ENCODE measurements at places on chromosomes 5 and 9. TPM values are rescaled to one million over a fixed set of nuclear protein-coding genes. Genes with fewer than 3 reads are reported as not detected.

The FBN2 gene
- total RNA-seq = 34.1 TPM

The NEURL1B gene
- total RNA-seq = 24.0 TPM

The PRRX2 gene
- 0.85 TPM for total RNA-seq

The FAM78A gene
- total RNA-seq = 47.3 TPM

The GTF2H2C gene
- total RNA-seq = 18.0 TPM

The ENTPD2 gene
- 1.5 TPM for total RNA-seq

The STKLD1 gene
- total RNA-seq = not detected

The ZFP37 gene
- 1.0 TPM for total RNA-seq

The TNPO1 gene
- 69.8 TPM for total RNA-seq

The RORB gene
- 1.2 TPM for total RNA-seq

The TAF11L5 gene
- not detected for total RNA-seq

The UBE2R2 gene
- 40.6 TPM for total RNA-seq

The KIAA1958 gene
- total RNA-seq = 5.6 TPM

The CCL28 gene
- total RNA-seq = 0.60 TPM

The TTC23L gene
- not detected for total RNA-seq

The SVEP1 gene
- 8.8 TPM for total RNA-seq

The AK1 gene
- 844 TPM for total RNA-seq

The CCDC171 gene
- total RNA-seq = 1.8 TPM

The VLDLR gene
- total RNA-seq = 144 TPM

The SLC1A1 gene
- 3.1 TPM for total RNA-seq

The PCDHGA6 gene
- total RNA-seq = 5.6 TPM

The ABCA1 gene
- total RNA-seq = 10.8 TPM

The EIF4EBP3 gene
- 13.1 TPM for total RNA-seq

The IFNA21 gene
- total RNA-seq = not detected

The C1QTNF2 gene
- total RNA-seq = 1.4 TPM

The CRB2 gene
- not detected for total RNA-seq

The TEX48 gene
- not detected for total RNA-seq

The PCDHGA9 gene
- total RNA-seq = 3.9 TPM

The COL15A1 gene
- 45.4 TPM for total RNA-seq

The SUB1 gene
- 222 TPM for total RNA-seq

The TIMD4 gene
- total RNA-seq = not detected

The IQGAP2 gene
- total RNA-seq = 4.1 TPM

The IL13 gene
- not detected for total RNA-seq
